ENCODE measurements at places on chromosomes 2 and 18.

GRCh38 chr2:19137433-19137832 lies 221.0 kb downstream of the OSR1 start:
- DNase-seq = no peak

DNA sequence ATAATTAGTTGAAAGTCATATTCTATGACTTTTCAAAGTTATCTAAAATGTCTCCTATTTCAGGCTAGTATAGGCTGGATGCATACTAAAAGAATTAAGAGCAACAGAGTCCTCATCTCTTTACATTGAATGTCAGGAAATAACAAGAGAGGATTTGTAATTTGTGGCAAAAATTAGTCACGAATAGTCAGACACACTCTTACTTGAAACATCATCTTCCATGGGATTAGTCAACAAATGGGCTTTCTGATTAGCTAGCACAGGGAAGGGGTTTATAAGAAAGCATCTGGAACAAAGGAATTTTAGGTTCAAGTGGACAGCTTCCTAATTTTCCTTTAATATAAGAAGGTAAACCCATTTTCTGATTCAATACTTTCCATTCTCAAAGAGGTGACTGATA lies 330.3 kb upstream of the MEX3C start:
- no peak for DNase-seq

DNA sequence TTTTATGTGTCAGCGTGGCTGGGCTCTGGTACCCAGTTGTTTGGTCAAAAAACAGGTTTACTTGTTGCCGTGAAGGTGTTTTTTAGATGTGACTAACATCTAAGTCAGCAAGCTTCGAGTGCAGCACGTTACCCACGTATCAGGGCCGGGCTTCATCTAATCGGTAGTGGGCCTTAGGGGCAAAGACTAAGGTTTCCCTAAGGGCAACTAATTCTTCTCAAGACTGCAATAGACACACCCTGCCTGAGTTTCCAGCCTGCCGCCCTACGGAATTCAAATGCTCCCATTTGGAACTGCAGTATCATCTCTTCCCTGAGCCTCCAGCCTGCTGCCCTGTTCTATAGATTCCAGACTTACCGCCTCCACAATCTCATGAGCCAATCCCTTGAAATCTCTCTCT lies 27.7 kb downstream of the FHL2 start:
- peak; percentile 11 for DNase-seq

DNA sequence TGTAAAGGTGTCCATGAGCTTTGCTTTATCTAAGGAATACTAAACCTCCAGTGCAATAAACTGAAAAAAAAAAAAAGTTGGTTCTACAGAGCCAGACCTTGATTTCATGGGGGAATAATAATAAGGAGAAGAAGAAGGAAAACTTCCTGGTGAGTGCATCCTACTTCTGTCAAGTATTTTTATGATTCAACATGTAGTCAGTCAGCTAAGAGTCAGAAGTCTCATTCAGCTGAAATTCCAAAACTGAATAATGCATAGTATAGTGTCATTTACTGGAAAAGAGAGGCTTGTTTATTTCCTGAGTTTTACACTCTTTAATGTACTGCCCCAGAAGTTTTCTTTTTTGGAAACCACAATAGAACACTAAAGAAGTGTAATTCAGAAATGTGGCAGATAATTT lies 77.8 kb upstream of the TACR1 start:
- DNase-seq = no peak

DNA sequence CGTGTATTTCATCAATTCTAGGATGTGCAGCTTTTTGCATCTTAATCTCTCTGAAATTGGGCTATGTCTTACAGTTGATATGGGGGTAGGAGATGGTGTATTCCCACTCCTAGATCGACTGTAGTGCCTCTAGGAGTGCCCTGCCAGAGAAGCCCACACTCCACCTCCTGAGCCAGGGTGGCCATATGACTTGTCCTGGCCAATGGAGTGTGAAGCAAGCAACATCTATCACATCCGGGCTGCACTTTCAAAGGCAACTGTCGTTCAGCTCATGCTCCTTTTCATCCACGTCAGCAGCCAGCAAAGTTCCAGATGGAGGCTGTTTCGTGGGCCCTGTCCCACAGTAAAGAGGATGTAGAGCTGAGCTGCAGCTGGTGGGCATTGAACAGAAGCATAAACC lies 149.4 kb upstream of the SLC1A4 start:
- DNase-seq = no peak

- DNase-seq = no peak
Observed at GRCh38 chr2:217959723-217960122, 43.1 kb downstream of the TNS1 start.

DNA sequence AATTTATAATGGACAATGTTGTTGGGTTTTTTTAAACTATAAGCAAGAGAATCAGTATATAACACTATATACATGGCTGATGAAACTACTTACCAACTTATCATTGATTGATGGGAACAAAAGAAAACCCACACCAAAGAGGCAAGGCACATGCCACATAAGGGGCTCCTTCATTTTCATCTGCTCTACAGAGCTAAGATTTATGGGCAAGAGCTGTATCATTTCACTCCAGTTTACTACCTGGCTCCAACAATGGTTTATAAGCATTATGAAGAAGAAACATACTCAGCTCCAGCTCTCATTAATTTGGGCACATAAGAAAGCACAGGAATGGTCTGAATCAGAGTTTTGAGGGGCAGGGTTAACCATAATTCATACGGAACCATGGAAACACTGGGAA lies 283.3 kb downstream of the AGPS start:
- no peak for DNase-seq

- DNase-seq = no peak
Observed at GRCh38 chr18:76195601-76196000, 299.4 kb downstream of the ZNF516 start.

DNA sequence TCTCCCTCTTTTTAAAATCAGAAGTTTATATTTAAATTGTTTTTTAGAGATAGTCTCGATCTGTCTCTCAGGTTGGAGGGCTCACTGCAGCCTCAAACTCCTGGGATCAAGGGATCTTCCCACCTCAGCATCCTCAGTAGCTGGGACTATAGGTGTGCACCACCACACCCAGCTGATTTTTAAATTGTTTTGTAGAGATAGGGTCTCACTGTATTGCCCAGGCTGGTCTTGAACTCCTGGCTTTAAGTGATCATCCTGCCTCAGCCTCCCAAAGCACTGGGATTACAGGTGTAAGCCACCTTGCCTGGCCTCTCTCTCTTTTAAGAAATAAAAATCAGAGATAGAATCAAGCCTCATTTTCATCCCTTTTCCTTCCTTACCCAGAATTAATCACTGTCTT lies 22.1 kb downstream of the FAM171B start:
- no peak for DNase-seq

GRCh38 chr2:85717308-85718008 lies 23.3 kb downstream of the GNLY start:
- no peak for DNase-seq

- DNase-seq = no peak
Observed at GRCh38 chr2:23388756-23389514, 4.0 kb downstream of the KLHL29 start.

GRCh38 chr2:229363185-229363814 lies 92.2 kb upstream of the PID1 start:
- no peak for DNase-seq

GRCh38 chr2:152701198-152701597 lies 16.1 kb downstream of the PRPF40A start:
- no peak for DNase-seq

GRCh38 chr2:20687260-20687832 lies 20.4 kb downstream of the GDF7 start:
- no peak for DNase-seq

DNA sequence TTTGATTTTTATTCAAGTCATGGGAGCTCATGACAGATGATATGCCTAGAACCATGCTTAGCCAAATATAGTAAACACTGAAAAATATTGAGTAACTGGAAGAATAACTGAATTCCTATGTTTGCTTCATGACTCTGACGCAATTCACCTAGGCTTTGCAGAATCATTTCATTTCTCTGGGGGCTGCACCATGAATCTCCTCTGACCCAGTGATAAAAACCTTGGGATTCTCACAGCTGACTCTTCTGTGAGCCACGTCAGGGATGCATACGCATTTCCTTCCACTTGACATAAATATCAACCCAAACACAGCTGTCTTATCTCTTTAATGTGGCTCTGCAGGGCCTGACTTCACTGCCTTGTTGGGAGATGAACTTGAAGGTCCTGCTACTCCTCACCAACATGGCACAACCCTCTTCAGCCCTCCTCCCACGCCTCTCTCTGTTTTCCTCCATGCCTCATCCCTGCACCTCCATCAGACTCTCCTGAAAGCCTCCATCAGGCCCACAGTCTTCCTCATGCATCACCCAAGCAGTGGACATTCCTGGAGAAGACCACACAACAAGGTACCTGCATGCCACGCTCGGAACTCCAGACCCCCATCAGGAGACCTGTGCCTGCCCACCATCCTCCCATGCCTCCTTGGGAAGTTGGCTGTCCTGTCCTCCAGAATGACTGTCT lies 29.8 kb downstream of the COL6A3 start:
- DNase-seq = no peak

DNA sequence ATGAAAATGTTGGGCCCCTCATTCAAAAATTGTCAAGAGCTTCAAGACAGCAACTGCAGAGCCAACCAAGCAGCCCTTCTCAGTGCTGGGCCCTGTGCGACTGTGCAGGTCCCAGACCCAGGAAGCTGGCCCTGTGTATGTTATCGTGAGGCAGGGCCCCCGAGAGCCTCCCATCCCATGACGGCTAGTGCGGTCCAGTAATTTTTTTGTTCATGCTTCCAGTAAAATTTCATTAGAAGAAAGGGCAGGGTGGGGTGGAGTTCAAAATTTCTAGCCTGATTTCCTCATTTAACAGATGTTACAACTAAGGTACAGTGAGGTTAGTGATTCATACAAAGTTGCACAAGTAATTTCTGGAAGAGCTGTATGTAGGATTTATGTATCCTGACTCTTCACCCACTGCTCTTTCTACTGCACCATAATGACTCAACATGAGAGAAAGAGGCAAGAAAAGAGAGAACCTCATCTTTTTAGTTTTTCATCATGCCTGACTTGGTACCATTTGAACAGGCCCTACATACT lies 105.5 kb downstream of the ZEB2 start:
- DNase-seq = no peak

- DNase-seq = peak; percentile 49
Observed at GRCh38 chr2:10307561-10308156, 5.0 kb downstream of the HPCAL1 start.

GRCh38 chr2:148300544-148300943 lies 279.7 kb downstream of the MBD5 start:
- no peak for DNase-seq
